NCI-H226 (cell line): ENCODE measurements at places on chromosomes 12 and 14.
A peak's percentile ranks its signal among the peaks of the same experiment; 100 is the strongest.

DNA sequence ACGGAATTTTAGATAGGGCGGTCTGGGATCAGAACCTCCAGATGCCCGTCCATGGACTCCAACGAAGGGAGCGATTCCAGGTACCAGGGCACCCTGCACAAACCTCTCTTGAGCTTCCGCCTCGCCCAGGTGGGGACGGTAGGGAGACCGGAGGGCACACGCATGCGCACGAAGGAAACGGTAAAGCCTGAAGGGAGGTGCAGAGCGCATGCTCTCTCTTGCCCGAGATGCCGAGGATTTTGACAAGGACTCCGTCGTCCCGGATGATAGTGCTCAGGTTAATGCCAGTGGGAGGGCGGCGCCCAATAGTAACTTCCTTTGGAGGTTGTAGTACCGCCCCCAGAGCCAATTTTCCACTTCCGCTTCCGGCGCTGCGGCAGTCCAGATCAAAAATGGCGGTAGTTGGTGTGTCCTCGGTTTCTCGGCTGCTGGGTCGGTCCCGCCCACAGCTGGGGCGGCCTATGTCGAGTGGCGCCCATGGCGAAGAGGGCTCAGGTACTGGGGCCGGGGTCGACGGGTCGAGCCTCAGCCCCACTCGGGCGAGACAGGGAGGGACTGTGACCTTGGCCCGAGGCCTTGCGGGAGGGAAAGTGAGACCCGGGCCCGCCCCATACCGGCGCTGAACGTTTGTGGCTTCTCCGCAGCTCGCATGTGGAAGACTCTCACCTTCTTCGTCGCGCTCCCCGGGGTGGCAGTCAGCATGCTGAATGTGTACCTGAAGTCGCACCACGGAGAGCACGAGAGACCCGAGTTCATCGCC, at the start of gene COX6A1:
Gene COX6A1, plus strand, starts transcription at position 379 of the 760 bp plus-strand sequence. Its CDS starts 14 bp downstream, at position 393.
- DNase-seq: peak; percentile 97

DNA sequence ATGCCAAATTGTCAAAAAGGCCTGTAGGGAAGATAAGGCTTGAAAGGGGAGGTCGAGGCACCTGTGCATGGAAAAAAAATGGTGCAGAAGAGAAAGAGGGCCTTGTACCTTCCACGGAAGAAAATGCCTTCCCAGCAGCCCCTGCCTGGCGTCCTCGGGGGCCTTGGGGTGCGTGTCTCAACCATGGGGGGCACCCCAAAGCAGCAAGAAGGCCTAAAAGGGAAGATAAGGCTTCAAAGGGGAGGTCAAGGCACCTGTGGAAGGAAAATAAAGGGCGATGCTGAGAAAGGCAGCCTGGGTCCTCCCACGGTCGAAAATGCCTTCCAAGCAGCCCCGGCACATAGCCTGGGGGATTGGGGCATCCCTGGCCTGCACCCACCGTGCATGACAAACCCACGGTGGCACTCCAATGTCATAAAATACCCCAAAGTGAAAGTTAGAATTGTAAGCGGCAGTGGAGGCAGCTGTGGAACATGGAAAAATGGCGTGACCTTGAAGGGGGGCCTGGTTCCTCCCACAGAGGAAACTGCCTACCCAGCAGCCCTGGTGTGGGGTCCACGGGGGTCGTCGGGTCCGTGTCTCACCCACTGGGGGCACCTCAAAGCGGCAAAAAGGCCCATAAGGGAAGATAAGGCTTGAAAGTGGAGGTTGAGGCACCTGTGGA, 275.0 kb downstream of the ALG10 start:
- no peak for DNase-seq

- no peak for DNase-seq
Observed at GRCh38 chr12:112782943-112783342, 8.6 kb upstream of the RPH3A start.

DNA sequence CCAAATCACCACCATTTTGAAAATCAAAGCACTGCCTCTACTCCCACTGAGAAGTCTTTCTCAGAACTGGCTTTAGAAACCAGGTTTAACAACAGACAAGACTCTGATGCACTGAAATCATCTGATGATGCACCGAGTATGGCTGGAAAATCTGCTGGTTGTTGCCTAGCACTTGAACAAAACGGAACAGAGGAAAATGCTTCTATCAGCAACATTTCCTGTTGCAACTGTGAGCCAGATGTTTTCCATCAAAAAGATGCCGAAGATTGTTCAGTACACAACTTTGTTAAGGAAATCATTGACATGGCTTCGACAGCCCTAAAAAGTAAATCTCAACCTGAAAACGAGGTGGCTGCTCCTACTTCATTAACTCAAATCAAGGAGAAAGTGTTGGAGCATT, 115.0 kb upstream of the NPAS3 start:
- no peak for DNase-seq

GRCh38 chr12:13223941-13224340, 27.4 kb downstream of the EMP1 start:
- DNase-seq: peak; percentile 75

- no peak for DNase-seq
Observed at GRCh38 chr14:76955575-76956315, 72.8 kb downstream of the IRF2BPL start.

DNA sequence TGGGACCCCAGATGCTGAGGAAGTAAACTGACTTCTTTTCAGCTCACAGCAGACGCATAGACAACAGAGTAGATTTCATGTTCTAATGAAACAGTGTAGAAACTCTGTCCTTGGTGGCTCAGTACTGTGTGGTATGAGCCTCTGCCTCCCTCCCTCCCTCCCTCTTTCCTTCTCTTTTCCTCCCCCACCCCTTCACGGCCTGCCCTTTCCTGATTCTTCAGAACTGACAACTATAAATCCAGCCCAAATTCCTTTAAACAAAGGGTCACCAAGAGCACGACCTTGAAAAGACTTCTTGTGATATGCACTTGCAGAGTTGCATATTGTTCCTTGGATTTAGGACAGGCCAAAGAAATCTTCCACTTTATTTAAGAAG, 164.0 kb downstream of the ETV6 start:
- no peak for DNase-seq

DNA sequence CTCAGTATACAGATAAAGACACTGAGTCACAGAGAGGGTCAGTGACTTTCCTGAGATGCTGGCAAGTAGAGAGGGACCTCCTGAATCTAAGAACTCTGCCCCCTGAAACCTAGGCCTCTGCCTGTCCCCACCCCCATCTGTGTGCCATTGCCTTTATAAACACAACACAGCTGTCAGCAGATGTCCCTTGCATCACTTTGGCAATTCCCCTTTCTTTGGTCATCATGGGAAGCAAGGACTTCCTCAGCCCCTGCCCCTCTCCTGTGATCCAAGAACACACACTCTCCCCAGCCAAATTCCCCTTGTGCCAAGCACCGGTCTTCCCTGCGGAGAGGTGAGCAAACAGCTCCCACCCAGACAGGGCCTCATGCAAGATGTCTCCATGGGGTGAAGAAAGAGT, 8.3 kb downstream of the TSPAN11 start:
- DNase-seq: no peak

GRCh38 chr12:124567673-124568373, 411 bp upstream of the NCOR2 start:
- DNase-seq: peak; percentile 92

- DNase-seq: peak; percentile 75
Observed at GRCh38 chr12:108333898-108334699, 5.0 kb downstream of the CMKLR1 start.

DNA sequence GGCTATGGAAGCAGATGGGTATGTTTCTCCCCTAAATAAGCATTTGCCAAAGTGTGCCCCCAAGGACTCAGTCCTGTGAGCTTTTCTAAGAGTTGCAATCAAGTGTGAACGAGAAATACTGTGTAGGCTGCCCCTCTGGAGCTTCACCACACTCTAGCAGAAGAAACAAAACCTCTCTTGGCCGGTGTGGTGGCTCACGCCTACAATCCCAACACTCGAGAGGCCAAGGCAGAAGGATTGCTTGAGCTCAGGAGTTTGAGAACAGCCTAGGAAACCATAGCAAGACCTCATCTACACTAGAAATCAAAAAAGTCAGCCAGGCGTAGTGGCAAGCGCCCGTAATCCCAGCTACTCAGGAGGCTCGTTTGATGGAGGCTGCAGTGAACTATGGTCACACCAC, 9.8 kb downstream of the VPS37B start:
- no peak for DNase-seq

DNA sequence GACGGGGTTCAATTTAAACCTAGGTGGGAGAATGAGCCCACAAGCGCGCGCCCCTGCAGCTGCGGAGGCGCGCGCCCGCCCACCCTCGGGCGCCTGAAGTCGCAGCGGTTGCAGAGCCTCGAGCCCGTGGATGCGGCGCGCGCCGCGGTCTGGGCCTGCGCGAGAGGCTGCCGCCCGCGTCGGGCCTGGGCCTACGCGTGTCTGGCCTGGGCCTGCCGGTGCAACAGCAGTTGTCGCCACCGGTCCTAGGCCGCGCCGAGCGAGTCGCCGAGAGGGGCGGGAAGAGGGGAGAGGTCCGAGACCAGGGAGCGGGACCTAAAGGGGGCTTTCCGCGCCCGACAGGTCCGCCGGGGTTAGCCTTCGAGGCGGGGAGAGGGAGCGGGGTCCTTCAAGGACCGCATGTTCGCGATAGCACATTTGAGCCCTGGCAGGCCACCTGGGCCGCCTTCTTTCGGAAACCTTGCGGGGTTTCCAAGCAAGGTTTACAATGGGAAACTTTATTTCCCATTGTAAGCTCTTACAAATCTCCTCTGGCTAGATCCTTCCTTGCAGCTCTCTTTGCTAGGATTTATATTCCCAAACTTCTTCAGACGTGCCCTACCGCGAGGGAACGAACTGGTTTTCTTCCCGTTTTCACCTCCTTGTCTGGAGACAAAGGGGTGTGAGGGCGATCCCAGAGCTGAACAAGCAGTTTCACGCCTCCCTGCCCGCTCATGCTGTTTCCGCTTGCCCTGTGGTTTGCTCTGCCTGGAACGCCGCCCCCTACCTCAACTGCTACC, 6.8 kb downstream of the SIX6 start:
- DNase-seq: no peak

DNA sequence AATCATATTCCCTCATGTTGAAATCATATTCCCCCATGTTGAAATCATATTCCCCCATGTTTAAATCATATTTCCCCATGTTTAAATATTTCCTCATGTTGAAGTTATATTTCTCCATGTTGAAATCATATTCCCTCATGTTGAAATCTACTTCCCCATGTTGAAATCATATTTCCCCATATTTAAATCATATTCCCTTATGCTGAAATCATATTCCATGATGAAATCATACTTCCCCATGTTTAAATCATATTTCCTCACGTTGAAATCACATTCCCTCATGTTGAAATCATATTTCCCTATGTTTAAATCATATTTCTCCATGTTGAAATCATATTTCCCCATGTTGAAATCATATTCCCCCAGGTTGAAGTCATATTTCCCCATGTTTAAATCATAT, 34.6 kb upstream of the ADGRD1 start:
- DNase-seq: no peak

GRCh38 chr14:31716208-31716607, 155.0 kb downstream of the NUBPL start:
- DNase-seq: no peak

DNA sequence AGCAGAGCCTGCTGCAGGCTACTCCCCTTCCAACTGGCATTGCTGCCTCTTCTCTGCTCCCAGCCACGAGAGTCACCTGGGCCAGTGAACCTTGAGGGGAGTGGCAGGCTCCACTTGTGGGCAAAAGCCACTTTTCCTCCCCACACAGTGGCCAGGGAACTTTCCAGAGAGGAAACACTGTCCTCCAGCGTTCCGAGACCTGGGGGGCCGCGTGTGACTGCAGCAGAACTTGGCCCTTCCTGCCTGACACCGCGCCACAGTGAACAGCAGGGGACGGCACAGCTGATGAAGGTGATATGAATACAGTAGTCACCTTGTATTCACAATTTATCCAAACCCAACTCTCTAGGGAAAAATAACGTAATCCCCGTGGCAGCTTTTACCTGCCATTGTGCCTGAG, 114.9 kb downstream of the PIWIL1 start:
- no peak for DNase-seq

DNA sequence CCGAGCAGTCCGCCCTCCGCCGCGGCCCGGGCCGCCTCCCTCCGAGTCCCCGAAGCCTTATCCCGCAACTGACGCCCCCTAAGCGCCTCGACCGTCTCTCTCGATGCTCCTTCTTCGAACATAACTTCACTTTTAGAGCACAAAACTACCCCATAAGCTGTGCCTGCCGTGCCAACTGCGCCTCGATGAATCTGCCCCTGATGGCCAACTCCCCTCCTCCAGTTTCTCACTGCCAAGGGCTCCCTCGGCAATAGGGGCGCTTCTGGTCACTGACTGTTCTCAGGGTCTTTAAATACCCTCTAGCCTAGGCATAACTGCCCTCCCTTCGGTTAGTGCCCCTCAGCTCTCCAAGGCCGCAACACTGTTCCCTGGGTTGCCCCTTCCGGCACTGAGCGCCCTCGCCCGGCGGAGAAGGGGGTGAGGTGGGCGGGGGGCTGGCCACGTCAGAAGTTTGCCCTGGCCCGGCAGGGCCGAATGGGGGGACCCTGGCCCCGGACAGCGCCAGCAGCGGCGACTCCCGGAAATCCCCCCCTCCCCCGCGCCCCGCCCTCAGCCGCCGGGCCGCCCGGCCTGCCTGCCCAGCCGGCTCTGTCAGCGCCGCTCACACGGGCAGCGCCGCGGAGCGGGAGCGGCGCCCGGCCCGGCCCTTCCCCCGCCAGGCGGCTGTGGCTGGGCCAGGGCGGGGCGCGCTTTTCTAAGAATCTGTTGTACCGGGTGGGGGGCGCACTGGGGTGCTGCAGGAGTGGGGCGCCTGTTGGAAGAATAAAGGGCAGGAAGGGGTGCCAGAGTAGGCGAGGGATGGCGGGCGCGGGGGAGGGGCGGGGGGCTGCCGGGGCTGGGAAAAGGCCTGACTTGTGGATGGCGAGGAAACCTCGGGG, 10.6 kb downstream of the RARG start:
- DNase-seq: peak; percentile 77

DNA sequence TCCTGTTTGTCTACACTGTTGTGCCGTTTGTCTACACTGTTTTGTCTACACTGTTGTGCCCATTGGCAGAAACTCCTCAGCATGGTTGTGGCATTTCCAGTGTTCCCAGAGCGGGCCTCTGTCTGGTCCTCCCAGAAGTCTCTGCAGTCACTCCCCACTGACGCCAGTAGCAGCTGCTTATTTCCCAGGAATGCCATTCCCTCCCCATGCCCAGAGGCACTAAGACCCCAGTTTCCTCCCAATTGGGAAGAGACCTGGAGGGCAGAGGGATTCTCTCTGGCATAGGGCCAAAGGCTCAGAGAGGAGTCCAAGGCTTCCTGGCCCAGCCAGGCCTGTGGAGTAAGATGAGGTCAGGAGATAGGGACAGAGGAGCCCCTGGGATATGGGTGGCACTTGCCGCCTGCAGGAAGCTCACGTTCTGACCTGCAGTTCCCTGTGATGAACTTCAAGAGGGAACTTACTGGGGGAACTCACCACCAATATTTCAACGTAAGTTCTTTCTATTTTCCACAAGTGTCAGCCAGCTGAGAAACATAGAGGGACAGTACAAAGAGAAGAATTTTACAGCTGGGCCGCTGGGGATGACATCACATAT, 69.1 kb downstream of the TNFAIP2 start:
- no peak for DNase-seq

GRCh38 chr12:132077322-132078100, 66.6 kb downstream of the DDX51 start:
- DNase-seq: no peak

DNA sequence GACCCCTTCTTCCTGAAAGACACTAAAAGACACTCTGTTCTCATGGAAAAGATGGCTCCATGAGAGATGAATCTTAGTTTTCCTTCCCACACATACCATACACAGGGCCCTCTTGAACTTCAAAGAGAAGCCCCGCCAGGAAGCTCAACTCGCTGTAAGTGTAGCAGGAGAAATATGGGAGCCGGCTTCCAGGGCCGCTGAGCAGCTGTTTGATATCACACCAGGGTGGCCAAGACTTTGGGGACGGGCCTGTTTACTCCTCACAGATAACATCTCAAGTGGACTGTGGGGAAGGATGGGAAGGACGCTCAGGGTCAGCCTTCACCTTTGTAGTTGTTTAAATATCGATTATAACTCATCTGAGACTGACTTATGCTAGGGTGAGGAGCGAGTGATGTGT, 235.5 kb upstream of the TBX3 start:
- no peak for DNase-seq
